ENCODE measurements at places on chromosomes 4 and X.

GRCh38 chrX:100994352-100995281 lies 25.1 kb downstream of the ARL13A start:
- DNase-seq: no peak

DNA sequence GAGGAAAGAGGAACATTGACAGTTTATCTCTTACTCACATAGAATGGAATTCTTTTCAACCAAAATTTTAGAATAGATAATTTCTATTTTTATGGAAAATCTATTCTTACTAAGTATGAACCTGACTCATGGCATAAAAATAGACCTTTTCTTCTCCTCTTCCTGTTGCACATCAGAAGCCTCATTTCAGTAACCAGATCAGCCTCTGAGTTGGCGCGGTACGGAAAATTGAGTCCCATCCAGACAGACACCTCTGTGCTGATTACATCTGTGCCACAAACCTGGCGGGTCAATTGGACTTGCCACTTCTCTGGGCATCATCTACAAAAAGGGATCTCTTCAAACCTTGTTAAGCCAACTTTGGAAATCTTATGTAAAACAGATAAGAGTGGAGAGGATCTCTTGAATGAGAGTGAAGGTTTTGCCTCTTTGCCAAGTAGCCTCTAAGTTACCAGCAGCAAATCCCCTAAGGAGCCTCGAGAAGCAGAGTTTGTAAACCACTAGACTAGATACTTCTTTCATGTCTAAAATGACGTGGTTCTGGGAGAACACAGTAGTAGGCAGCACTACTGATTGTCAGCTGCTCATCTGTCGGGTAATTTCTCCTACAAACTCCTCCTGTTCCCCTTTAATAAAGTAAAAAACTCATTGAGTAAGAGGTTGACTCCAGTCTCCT lies 37.4 kb downstream of the TENM3 start:
- no peak for DNase-seq

DNA sequence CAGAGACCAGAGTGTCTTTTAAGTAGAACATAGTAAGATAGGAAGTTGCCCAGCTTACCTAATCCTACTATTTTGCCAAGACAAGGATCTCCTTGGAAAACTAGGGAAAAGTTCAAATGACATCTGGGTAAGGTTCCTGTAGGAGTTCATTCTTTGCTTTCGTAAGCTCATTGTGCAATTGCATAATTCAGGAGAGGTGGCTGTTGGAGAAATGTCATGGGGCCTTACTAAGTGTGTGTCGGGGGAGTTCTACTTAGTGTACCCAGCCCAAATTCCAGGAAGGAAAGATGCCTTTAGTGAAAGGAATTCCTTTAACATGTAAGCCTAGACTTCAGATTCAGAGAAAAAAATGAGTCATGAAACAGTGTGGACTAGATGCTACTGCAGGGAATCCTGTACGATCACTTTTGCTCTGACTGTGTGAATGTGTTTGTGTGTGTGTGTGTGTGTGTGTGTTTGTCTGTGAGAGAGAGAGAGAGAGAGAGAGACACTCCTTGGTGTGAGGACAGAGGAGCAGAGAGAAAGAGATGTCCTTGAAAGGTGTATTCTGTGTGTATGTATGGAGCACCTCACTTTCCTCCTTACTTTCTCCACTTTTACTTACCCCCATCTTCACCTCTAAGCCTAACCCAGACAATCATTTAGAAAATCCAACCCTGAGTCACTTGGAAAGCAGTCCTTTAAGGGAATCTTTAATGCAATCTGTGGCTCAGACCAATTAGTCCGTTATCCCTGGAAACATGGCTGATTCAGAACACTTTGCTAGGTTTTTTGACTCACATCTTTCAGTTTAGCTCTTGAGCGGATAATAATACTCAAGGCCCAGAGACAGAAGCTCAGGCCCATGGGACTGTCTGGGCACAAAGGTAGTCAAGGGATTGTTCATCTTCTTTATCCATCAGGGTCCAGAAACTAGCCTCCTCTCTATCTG lies 114.5 kb upstream of the ACSL4 start:
- DNase-seq: no peak

DNA sequence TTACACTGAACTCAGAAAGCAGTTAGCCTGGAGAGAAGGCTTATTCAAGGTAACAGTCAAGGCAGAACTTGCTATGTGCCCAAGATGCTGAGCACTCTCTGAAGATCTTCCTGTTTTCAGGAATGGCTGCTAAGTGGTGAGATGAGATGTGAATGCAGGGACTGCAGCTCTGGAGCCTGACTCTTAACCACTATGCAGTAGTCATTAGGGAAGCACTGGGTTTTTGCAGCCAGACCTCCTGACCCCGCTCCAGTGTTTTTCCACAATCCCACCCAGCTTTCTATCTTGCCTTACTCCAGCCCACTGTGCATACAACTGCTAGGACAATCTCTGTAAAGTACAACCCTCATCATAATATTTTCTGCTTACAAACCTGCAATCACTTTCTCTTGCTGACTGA lies 95.2 kb upstream of the LNX1 start:
- no peak for DNase-seq

- DNase-seq: peak; percentile 44
These were observed 53.8 kb downstream of the APLN start for GRCh38 chrX:129600981-129601424.

GRCh38 chrX:103343105-103343504 lies 13.1 kb downstream of the TCEAL7 start:
- DNase-seq: peak; percentile 46

- DNase-seq: no peak
These were observed 22.2 kb upstream of the MANBA start for GRCh38 chr4:102783006-102783405.

DNA sequence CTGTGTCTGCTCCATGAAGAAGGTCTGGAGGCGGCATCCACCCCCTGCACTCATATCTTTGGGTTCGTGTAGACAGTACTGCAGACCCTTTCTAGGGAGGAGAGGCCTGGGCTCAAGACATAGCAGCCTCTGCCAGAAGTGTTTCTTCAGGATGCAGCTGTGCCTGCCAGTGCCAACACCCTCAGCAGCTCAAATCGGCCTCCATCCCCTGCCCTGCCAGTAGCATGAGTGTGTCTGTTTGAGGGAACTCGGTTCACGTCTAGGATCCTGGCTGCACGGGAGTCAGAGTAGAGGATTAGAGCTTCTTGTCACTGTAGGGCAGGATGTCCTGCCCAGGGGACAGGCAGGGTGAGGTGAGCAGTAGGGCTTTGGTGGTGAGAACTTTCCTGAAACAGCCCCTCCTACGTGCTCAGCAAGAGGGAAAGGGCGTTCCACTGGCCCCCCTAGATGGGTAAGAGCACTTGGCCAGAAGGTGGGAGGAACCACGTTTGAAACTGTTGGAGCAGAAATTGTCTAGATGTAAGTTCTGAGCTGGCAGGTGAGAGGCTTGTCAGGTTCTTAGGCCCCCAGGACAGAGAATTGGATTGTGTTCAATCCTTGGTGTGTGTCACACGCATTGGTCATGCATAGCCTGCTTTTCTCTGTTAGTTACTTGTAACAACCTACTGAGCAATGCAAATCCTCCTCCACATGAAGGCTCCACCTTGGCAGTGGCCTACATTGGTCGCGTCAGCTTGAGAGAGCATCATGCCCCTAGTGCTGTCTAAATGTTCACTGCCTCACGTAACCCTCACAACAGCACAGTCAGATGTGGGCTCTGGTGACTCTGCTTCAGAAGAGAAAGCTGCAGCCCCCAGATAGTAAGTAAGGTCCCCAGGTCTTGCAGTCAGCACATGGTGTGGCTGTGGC lies 25.8 kb upstream of the FAM193A start:
- no peak for DNase-seq

- peak; percentile 38 for DNase-seq
These were observed 755 bp downstream of the ANKRD17 start for GRCh38 chr4:73257651-73258435.

GRCh38 chr4:173506597-173507211 lies 23.3 kb downstream of the HAND2 start:
- no peak for DNase-seq

DNA sequence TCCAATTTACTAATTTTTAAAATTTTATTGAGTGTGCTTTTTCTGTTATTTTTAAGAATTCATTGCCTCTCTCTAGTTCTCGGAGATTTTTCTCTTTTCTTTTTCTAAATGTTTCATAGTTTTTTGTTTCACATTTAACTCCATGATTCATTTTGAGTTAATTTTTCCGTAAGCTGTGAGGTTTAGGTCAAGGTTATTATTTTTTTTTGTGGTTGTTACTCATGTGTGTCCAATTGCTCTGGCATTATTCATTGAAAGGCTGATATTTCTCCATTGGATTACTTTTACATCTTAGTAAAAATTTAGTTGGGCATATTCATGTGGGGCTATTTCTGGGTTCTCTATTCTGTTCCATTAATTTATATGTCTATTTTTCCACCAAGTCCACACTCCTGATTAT lies 220.8 kb downstream of the MID1IP1 start:
- DNase-seq: no peak

- no peak for DNase-seq
These were observed 19.3 kb downstream of the NOA1 start for GRCh38 chr4:56958111-56958517.

DNA sequence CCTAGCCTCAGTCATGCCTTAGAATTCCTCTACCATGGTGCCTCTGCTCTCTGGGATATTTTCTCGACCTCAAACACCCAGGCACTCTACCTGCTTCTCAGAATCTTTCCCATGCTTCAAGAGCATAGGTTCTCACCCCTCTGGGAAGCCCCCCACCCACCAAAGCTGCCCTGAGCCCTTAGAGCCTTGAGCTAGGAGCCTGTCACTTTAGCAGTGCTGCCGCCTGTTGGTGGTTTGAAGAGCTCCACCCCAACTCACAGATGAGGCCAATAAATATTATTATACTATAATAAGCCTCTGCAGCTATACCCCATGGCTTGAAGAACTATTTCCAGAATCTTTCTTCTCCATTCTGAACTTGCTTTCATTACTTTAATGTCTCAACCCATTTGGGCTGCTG lies 109.7 kb downstream of the RTL5 start:
- DNase-seq: peak; percentile 22

GRCh38 chrX:14690553-14690952 lies 161.2 kb downstream of the GLRA2 start:
- DNase-seq: no peak

GRCh38 chr4:99088023-99088449 lies 552 bp downstream of the ADH5 start:
- DNase-seq: peak; percentile 41

GRCh38 chr4:37968747-37969146 lies 8.5 kb downstream of the PTTG2 start:
- DNase-seq: no peak

- no peak for DNase-seq
These were observed 37.9 kb downstream of the RAB40AL start for GRCh38 chrX:102975016-102975415.

DNA sequence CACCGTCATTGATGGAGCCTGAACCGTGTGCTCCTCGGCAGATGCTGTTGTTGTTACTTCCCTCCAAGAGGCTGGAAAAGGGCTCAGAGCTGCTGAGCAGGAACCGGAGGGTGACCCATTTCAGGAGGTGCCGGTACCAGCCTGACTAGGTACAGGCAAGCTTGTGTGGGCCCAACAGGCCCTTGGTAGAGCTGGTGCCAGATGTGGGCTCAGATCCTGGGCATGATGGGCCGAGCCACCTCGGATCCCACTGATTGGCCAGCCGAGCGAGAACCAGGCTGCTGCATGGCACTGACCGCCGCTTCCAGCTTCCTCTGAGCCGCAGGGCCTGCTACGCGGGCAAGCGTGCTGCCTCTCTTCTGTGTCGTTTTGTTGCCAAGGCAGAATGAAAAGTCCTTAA lies 33.7 kb downstream of the NOP14 start:
- DNase-seq: no peak

DNA sequence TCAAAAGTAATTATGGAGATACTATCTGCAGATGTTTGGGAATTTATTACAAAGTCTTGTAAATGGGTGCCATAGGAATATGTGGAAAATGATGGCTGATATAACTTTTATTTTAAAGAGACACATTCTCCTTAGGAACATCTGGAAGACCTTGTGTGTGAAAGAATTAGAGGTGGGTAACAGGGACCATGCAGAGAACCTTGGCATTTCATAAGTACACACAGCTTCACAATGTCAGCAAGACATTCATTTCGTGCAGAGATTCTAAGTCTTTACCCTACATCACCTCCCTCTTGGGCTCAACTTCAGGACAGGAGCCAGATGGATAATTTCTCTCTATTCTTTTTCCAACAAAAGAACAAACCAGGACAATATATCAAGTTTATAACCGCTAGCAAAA lies 458.1 kb upstream of the INTU start:
- no peak for DNase-seq

DNA sequence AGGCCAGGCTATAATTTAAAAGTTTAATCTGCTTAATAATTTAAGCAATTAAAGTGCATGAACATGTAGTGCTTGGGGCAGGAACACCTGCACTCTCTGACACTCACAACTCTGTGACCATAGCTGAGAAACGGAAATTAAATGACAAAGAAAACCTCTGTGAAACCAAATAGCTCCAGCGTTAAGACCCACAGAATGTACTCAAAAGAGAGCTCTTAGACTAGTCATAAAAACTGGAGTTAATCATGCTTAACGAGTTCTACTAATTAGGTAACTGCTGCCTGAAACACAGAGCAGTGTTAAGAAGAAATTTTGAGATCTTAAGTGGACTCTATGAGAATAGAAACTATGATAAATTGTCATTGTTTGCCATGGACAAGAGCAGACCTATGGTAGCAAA lies 174.4 kb upstream of the SPIN4 start:
- no peak for DNase-seq

DNA sequence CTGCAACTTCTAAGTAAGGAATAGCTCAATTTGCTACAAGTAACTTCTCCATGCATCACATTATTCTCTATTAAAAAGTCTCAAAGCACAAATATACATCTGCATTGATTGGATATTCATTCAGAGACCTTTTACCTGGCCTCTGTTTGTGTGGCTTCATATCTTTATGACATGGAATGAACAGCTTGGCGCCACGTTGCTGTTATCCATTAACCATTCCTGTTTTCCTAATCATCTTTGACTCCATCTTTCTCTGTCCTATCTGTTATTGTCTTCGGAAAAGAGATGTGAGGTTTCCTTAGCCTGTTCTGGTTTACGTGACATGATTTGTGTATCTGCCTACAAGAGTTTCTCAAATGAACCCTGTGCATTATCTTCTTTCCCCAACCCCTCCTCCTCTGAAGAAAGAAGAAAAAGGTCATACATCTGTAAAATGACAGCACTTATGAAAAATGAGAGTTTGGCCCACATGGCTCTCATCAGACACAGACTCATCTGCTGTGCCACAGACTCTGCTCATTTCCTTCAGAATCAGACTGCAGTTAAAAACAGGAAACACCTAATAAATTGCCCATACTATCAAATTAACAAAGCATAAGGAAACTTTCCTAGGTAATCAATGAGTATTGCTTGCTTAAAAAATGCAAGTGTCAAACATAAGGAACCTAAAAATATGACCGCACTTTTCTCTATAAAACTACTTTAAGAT lies 347.6 kb upstream of the FAM241A start:
- DNase-seq: no peak

- DNase-seq: no peak
These were observed 61.8 kb downstream of the FHDC1 start for GRCh38 chr4:152997771-152998487.

- DNase-seq: no peak
These were observed 206.7 kb downstream of the MGST2 start for GRCh38 chr4:139872274-139872673.

GRCh38 chrX:9062641-9063040 lies 28.7 kb upstream of the FAM9B start:
- no peak for DNase-seq
